ENCODE measurements at places on chromosomes 13 and 19.

DNA sequence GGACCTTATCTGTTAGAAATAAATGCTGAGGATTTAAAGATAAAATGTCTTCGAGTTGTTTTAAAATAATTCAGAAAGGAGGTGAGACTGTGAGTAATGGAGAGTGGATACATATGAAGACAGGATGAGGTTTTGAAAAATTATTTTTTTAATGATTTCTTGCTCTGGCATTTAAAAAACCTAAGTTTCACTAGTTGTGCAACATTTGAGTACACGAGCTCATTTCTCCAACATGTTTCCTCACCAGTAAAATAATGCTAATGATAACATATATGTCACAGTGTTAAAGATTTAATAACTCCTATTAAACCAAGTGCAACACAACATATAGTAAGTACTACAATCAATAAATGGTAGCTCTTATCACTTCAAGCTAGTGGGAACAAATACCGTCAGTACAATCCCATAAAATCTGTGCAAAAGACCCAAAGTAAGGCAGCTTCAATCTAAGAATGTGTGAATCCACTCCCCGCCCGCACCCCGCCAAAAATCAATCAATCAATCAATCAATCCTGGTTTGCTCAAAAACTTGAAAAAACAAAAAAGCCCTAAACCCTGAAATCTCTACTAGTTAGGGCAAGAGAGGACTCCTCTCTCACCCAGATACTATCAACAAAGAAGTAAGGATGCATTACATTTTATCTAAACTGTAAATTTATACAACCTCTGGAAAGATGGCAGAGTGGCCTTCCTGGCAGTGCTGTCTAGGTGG lies 1.3 kb downstream of the ALG5 start:
- peak overlapping the region; percentile 89 for H3K27ac ChIP-seq
- H3K36me3 ChIP-seq, result peaks cover 8% of the 10 kb centered on the region
- no peaks in the 10 kb centered on the region for H3K27me3 ChIP-seq
- peak; percentile 23 for DNase-seq
- peak overlapping the region; percentile 71 for H3K4me3 ChIP-seq

- H3K27ac ChIP-seq, result no peak overlapping the region
- H3K4me3 ChIP-seq, result no peak overlapping the region
- DNase-seq, result no peak
- no peaks in the 10 kb centered on the region for H3K27me3 ChIP-seq
Measured at GRCh38 chr13:74758188-74758587, 624.0 kb upstream of the KLF12 start.

DNA sequence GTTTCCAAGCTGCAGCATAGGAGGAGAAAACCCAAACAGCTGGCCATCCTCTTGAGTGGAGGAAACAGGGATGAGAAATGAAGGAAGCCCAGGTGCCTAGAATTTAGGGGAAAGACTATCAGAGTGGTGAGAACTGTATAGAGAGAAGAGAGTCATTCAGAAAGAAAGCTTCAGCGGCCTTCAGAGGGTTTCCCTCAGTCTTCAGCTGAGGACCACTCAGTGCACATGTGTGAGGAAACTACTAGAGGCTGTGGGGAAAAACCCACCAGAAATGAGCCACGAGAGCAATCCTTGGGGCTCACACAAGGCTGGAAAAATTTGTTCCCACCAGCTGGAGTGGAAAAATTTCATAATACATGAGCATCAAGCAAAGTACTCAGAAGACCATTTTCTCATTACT lies 35.2 kb upstream of the CPB2 start:
- H3K4me3 ChIP-seq, result no peak overlapping the region
- H3K27me3 ChIP-seq, result peaks cover 6% of the 10 kb centered on the region
- H3K4me1 ChIP-seq, result no peaks in the 10 kb centered on the region
- no peaks in the 10 kb centered on the region for H3K36me3 ChIP-seq
- H3K27ac ChIP-seq, result no peak overlapping the region

DNA sequence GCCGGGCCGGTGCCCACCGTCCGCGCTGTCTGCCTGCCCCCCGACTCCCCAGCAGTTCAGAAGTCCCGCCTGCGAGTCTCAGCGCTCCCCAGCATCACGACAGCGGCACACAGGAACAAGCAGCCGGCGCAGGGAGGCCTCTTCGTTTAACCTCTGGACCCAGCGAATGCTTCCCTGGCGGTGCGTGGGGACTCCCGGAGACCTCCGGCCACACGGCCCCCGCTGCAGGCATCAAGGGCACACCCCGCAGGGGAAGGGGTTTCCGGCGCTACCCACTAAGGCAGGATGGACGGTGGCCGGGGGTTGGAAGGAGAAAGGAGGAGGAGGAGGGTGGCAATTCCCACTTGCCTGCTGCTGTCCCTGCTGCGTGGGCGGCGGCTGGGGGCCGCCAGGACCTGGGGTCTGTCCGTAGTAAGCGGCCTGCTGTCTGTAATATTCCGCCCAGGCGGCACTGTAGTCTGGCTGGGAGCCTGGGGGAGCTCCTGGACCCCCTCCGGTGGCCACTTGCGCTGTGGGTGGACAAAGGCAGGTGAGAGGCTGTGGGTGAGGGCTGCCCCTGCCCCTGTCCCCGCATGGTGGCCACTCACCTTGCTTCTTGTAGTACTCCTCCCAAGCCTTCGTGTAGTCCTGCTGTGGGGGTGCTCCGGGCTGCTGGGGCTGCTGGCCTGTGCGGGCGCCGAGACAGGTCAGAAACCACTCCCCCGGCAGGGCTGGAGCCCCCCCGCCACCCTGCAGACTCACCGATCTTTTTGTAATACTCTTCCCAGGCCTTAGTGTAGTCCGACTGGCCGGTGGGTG lies 9.6 kb downstream of the KHSRP start:
- no peaks in the 10 kb centered on the region for H3K27me3 ChIP-seq
- H3K4me1 ChIP-seq, result no peaks in the 10 kb centered on the region
- H3K36me3 ChIP-seq, result peaks cover 65% of the 10 kb centered on the region
- no peak overlapping the region for H3K27ac ChIP-seq
- no peak for DNase-seq

- no peaks in the 10 kb centered on the region for H3K27me3 ChIP-seq
- no peak overlapping the region for H3K4me3 ChIP-seq
- no peak overlapping the region for H3K27ac ChIP-seq
- H3K4me1 ChIP-seq, result no peaks in the 10 kb centered on the region
- DNase-seq, result peak; percentile 54
Measured at GRCh38 chr13:80979035-80979641, 638.2 kb upstream of the SPRY2 start.

DNA sequence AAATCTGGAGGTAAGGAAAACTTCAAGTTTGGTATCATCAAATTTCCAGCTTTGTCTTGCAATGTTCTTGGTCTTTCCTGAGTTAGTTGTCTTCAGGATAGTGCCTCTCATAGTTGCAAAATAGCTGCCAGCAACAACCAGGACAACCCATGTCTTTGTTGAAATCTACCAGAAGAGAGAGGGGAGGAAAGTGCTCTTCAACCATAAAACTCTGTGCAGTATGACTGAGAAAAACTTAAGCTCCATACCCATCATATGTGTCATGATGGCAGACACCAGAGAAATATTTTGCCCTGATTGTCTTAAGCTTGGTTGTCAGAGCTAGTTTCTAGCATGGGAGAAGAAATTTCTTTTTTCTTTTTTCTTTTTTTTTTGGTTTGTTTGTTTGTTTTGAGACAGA lies 103.3 kb downstream of the SPRY2 start:
- H3K27me3 ChIP-seq, result no peaks in the 10 kb centered on the region
- peak; percentile 62 for DNase-seq
- H3K4me1 ChIP-seq, result no peaks in the 10 kb centered on the region
- H3K36me3 ChIP-seq, result no peaks in the 10 kb centered on the region
- no peak overlapping the region for H3K27ac ChIP-seq
- no peak overlapping the region for H3K4me3 ChIP-seq

GRCh38 chr13:102846261-102847015 lies 606 bp downstream of the ERCC5 start:
- peaks cover 4% of the 10 kb centered on the region for H3K4me1 ChIP-seq
- peak; percentile 30 for DNase-seq
- H3K4me3 ChIP-seq, result peak overlapping the region; percentile 63
- no peaks in the 10 kb centered on the region for H3K27me3 ChIP-seq
- peak overlapping the region; percentile 85 for H3K27ac ChIP-seq

GRCh38 chr13:20222553-20222952 lies 9.6 kb downstream of the GJB6 start:
- no peaks in the 10 kb centered on the region for H3K36me3 ChIP-seq
- DNase-seq, result no peak
- no peak overlapping the region for H3K27ac ChIP-seq
- H3K4me3 ChIP-seq, result no peak overlapping the region
- no peaks in the 10 kb centered on the region for H3K4me1 ChIP-seq

DNA sequence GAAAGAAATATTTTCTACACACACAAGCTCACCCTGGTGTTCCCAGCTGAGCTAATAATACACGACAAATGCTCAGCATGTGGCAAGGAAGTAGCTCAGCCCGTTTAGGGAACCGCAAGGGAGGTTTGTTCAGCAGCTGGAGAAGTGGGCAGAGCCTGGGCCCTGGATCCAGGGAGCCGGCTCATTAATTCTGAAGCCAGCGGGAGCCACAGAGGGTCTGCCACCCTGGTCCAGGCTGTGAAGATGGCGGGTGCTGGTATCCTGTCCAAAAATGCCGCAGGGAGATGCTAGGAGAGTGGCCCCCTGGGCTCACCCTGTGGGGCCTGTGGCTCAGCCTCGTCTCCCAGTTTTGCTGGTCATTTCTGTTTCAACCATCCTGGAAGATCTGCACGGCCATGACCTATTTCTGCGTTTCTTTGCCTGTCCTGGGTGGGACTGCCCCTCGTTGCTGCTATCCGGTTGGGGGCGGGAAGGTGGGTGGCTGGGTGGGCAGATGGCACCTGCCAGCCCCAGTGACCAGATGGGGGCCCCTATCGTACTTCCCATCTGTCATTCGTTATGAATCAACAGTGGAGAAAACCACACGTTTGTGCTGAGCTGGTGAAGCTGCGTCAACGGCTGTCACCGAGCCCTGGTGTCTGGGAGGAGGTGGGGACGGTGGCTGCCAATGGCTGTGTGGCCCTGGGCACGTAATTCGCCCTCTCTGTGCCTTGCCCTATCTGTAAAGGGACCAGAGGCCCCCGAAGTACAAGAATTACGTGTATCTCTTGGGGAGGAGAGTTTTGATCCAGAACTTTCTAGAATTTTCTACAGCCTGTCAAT lies 2.7 kb upstream of the GNA15 start:
- H3K4me1 ChIP-seq, result no peaks in the 10 kb centered on the region
- H3K4me3 ChIP-seq, result no peak overlapping the region
- DNase-seq, result peak; percentile 21
- H3K27ac ChIP-seq, result no peak overlapping the region
- no peaks in the 10 kb centered on the region for H3K36me3 ChIP-seq

GRCh38 chr13:23321535-23322241 lies 111.8 kb downstream of the SACS start:
- peak; percentile 94 for DNase-seq
- no peaks in the 10 kb centered on the region for H3K27me3 ChIP-seq
- H3K4me3 ChIP-seq, result peak overlapping the region; percentile 32
- peaks cover 20% of the 10 kb centered on the region for H3K4me1 ChIP-seq
- no peaks in the 10 kb centered on the region for H3K36me3 ChIP-seq

GRCh38 chr19:34495416-34495815 lies 13.9 kb downstream of the WTIP start:
- no peaks in the 10 kb centered on the region for H3K4me1 ChIP-seq
- no peaks in the 10 kb centered on the region for H3K27me3 ChIP-seq
- H3K36me3 ChIP-seq, result peaks cover 62% of the 10 kb centered on the region

All from IMR-90 (cell line).